ENCODE measurements at places on chromosomes 7 and 10.
A peak's percentile ranks its signal among the peaks of the same experiment; 100 is the strongest.

DNA sequence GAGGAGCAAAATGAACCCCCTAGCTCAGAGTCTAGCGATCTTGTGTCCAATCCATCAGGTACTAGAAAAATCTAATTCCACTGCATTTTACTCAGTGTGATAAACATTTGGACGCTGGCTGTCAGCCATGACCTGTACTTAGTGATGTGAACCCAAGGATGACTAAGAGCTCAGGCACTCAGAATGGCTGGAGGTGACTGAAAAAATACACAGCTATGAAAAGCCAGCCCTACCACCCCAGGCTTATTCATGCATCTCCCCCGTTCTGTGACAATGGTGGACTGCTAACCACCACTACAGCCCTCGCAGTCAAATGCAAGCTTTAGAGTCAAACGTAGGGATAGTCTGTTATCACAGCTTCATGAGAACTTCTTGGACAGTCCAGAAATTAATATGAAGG is 14.9 kb downstream of the AFAP1L2 start:
- H3K4me1 ChIP-seq, result no peaks in the 10 kb centered on the region
- DNase-seq, result no peak
- no peaks in the 10 kb centered on the region for H3K27me3 ChIP-seq
- no peak overlapping the region for H3K4me3 ChIP-seq

- no peaks in the 10 kb centered on the region for H3K36me3 ChIP-seq
- no peak overlapping the region for H3K4me3 ChIP-seq
These were observed 28.9 kb downstream of the CPA1 start for GRCh38 chr7:130409067-130409711.

GRCh38 chr7:137956591-137956990 is 45.3 kb downstream of the CREB3L2 start:
- DNase-seq, result no peak
- no peaks in the 10 kb centered on the region for H3K27me3 ChIP-seq
- H3K27ac ChIP-seq, result peak overlapping the region; percentile 85
- no peak overlapping the region for H3K4me3 ChIP-seq

DNA sequence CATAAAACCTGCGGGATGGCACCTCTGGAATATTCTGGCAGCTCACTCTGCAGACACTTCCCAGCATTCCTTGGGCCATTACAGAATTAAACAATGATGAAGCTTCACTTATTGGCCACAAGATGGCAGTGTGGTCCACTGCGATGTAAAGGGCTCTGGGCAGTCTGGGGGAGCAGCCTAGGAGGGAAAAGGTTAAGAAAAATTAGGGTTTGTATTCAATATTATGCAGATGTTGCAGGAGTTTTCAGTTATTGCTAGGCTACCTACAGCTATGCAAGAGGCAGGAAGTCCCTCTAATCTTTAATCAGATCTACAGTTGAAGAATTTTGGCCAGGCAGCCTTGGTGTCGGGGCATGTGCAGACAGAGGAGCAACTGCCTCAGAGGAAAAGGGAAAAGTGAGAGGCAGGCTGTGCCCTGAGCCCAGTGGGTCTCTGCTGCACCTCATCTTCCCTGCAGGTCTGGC is 233.2 kb upstream of the PRSS1 start:
- no peaks in the 10 kb centered on the region for H3K36me3 ChIP-seq
- DNase-seq, result peak; percentile 44
- H3K4me3 ChIP-seq, result no peak overlapping the region
- H3K4me1 ChIP-seq, result 0 out of 2 replicates have a peak, but pooled peaks cover 4% of the 10 kb centered on the region
- H3K27me3 ChIP-seq, result peaks cover under 1% of the 10 kb centered on the region
- H3K27ac ChIP-seq, result no peak overlapping the region

- no peaks in the 10 kb centered on the region for H3K4me1 ChIP-seq
- no peak overlapping the region for H3K4me3 ChIP-seq
- no peak for DNase-seq
- H3K36me3 ChIP-seq, result no peaks in the 10 kb centered on the region
- H3K27me3 ChIP-seq, result no peaks in the 10 kb centered on the region
These were observed 190.2 kb upstream of the HGF start for GRCh38 chr7:81960026-81960425.

All from Caco-2 (cell line).